NCI-H526 treated with DMSO at 0.1 percent for 48 hours (cell line): ENCODE measurements at places on chromosomes 1 and 21.

- no peak for DNase-seq
Measured at GRCh38 chr1:91805311-91805801, 80.6 kb downstream of the TGFBR3 start.

GRCh38 chr1:58345215-58346035 is 201.1 kb downstream of the OMA1 start:
- peak; percentile 28 for DNase-seq

DNA sequence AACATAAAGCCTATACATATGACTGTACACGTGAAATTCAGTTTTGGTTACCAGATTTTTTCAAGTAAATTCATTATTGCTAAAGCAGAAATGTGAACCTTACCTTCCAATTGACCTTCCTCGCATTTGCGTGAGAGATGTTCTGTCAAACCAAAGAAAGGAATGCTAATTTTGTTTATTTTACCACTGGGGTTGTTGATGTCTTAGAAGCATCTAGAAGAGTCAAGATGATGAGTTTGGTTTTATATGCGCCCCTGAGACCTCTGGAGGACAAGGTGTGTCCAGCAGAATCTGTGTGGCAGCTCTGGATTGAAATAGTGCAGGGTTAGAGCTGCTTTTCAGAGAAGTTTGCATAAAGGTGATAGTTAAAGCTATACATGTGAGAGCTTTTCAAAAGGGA is 48.4 kb downstream of the ZBTB40 start:
- no peak for DNase-seq

- no peak for DNase-seq
Measured at GRCh38 chr1:225880222-225880588, 2.0 kb downstream of the TMEM63A start.

GRCh38 chr1:27388337-27389005 is 4.0 kb upstream of the GPR3 start:
- peak; percentile 30 for DNase-seq

DNA sequence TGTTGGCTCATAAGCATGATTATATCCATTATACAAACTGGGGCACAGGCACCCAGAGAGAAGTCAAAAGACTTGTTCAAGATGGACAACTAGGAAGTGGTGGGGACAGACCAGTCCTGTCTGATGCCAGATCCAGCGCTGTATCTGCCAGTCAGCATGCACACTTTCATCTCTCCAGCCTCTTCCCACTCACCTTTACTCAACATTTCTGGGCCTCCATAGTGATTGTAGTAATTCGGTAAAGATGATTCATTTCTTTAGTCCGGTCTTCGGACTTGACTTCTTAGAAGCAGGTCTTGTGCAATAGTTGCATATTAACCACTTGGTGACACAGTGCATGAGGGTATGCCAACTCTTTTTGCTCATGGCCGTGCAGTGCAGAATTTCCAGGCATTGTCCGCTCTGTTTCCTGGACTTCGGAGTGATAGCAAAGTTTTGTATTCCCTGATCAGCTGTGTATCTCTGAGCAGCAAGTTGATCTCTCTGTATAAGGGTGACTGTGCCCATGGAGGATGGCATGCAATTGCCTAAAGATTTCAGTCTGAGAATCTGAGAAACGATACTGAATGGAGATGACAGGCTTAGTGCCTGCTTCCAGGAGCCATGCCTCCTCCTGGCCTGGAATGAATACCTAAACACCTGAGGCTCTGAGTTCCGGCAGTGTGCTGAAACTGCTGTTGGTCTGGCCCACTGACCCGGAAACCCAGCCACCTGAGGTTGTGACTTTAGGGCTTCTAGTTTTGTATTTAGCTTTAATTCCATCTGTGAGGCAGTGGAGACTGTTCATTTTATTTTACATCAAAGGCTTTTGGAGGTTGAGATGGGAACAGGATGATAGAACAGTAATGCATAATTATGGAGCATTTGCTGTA is 39.0 kb downstream of the GALNT2 start:
- no peak for DNase-seq
